ENCODE measurements at places on chromosomes 12 and 14. TPM values are rescaled to one million over a fixed set of nuclear protein-coding genes. Genes with fewer than 3 reads are reported as not detected.

The CELA1 gene
- not detected for polyA plus RNA-seq

GRCh38 chr12:90870971-90871725 lies 83.8 kb downstream of the CCER1 start:
- H3K36me3 ChIP-seq = no peaks in the 10 kb centered on the region
- H3K27me3 ChIP-seq = no peaks in the 10 kb centered on the region
- no peak overlapping the region for H3K27ac ChIP-seq
- no peaks in the 10 kb centered on the region for H3K4me1 ChIP-seq
- H3K4me3 ChIP-seq = no peak overlapping the region

GRCh38 chr14:62076825-62077605 lies 314.8 kb downstream of the SNAPC1 start:
- H3K36me3 ChIP-seq = no peaks in the 10 kb centered on the region
- no peak for DNase-seq
- no peak overlapping the region for H3K27ac ChIP-seq

DNA sequence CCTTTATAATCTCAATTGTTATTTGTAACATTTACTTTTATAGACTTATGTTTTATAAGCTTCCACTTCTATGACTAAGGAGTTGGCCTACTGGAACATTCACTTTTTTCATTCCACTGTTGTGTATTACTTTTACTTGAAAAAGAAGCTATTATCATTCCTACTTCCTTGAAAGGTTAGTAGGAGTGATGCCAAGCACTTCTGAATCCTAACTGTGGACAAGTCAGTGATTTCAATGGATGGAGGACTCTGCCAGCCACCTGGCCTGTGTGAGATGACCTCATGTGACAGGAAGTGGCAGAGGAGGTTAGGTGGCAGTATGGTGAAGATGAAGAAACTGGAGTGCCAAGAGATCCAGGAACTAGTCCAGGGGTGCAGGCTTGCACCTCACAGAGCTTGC lies 46.0 kb downstream of the TECPR2 start:
- H3K4me3 ChIP-seq = no peak overlapping the region
- H3K36me3 ChIP-seq = no peaks in the 10 kb centered on the region
- no peaks in the 10 kb centered on the region for H3K27me3 ChIP-seq

DNA sequence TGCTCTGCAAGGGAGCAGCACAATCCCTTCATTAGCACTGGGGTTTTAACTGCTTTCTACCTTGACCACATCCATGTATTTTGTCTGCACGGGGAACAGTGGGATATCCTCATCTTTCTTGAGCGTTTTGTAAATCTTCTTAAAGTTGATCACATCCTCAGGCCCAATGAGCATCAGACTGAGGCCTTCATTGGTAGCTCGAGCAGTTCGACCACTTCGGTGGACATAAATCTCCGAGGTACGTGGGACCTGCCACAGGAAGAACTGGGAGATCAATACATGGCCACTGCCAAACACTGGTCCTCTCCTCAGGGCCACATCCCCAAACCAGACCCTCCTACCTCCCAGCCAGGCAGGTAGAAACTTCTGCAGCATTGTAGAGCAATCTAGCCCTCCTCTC lies 26.1 kb downstream of the DDX24 start:
- no peaks in the 10 kb centered on the region for H3K4me1 ChIP-seq
- H3K27me3 ChIP-seq = no peaks in the 10 kb centered on the region
- DNase-seq = no peak
- H3K36me3 ChIP-seq = peaks cover 29% of the 10 kb centered on the region
- no peak overlapping the region for H3K4me3 ChIP-seq
- H3K27ac ChIP-seq = no peak overlapping the region

The ESRRB gene
- not detected for polyA plus RNA-seq

The A2ML1 gene
- polyA plus RNA-seq = 0.63 TPM

DNA sequence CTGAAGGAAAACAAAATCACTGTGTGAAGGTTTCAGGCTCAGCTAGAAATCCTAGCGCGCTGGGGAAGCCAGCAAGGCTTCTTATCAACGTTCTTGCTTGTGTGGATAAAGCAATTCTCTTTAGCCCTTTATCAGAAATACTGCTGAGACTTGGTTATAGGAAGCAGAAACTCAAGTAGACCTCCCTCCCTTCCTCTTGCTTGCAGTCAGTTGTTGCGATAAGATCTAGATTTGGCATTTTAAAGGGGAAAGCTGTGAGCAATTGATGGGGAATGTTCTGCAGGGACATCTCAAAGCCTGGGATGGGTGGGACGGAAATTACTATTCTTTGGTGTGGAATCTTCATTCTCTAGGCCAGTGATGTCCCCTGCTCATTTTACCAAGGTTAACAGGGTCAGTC lies 76.4 kb upstream of the ANO4 start:
- DNase-seq = no peak
- no peak overlapping the region for H3K4me3 ChIP-seq
- no peaks in the 10 kb centered on the region for H3K4me1 ChIP-seq
- H3K27ac ChIP-seq = no peak overlapping the region
- H3K36me3 ChIP-seq = no peaks in the 10 kb centered on the region

DNA sequence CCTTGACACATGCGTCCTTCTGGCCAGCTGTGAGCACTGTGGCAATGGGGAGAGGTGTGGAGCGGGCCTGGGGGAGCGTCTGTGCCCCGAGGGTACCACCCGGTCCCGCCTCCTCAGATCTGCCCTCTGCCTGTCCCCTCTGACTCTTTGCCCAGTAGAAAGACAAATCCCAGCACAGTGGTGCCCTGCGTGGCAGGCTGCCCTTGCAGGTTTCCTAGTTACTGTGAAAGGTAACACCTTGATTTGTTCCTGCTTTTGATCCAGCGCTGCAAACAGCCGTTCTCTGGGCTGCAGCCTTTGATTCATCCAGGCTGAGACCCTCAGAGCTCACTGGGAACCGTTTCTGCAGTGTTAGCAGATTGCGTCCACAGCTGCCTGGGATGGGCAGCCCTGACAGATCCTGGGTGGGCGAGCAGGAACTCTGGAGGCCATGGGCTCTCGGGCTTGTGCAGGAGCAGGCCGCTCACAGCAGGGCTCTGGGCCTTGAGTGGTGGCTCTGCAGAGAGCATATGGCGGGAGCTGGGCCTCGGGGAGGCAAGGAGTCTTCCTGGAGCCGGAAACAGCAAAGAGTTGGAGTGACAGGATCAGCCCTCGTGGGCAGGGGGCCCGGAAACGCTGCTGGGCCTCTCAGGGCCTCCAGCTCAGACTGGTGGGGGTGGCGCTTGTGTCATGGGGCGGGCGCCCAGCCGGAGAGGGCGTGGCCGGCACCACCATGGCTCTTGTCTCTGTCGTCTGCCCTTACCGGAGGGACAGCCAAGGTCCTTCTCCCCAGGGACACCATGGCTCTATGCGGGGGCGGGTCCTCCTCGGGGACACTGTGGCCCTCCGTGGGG lies 16.6 kb downstream of the FBRSL1 start:
- no peak overlapping the region for H3K27ac ChIP-seq
- H3K4me3 ChIP-seq = no peak overlapping the region
- peak; percentile 91 for DNase-seq
- H3K27me3 ChIP-seq = no peaks in the 10 kb centered on the region

The MANSC4 gene
- polyA plus RNA-seq = not detected

DNA sequence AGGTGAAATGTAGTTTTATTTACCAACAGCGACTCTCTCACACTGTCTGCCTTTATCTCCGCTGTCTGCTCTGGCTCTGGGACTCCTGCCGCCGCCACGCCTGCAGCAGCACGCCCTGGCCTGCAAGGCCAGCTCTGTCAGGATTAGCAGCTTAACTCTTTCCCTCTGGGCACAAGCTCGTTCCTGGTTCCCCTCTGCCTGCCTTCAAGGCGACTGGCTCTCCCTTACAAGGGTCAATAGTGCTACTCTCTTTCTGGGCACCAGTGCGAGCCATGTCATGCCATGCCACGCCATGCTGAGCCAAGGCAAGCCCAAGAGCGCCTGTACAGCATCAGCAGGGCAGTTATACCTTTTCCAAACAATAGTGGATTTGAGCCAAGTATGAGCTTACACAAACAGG lies 3.6 kb upstream of the CLEC2B start:
- no peak overlapping the region for H3K4me3 ChIP-seq
- no peaks in the 10 kb centered on the region for H3K4me1 ChIP-seq
- no peaks in the 10 kb centered on the region for H3K27me3 ChIP-seq
- DNase-seq = no peak
- no peaks in the 10 kb centered on the region for H3K36me3 ChIP-seq

DNA sequence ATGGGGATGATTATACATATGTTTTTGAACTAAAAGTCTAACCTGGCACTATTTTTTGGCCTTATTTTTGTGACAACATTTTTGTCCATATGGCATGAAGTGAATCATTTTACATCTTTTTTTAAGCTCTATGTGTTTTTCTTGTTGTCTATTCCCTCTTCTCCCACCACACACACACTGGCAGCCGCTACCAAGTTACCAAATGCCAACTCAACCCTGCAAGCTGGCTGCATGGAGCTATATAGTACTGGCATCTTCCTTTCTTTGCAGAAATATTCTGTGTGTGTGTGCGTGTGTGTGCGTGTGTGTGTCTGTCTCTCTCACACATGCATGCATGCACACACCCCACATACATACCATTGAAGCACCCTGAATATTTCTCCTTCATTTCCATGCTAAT lies 278.9 kb upstream of the SOX5 start:
- DNase-seq = no peak
- H3K27me3 ChIP-seq = no peaks in the 10 kb centered on the region
- H3K36me3 ChIP-seq = no peaks in the 10 kb centered on the region
- H3K27ac ChIP-seq = no peak overlapping the region
- H3K4me1 ChIP-seq = no peaks in the 10 kb centered on the region

DNA sequence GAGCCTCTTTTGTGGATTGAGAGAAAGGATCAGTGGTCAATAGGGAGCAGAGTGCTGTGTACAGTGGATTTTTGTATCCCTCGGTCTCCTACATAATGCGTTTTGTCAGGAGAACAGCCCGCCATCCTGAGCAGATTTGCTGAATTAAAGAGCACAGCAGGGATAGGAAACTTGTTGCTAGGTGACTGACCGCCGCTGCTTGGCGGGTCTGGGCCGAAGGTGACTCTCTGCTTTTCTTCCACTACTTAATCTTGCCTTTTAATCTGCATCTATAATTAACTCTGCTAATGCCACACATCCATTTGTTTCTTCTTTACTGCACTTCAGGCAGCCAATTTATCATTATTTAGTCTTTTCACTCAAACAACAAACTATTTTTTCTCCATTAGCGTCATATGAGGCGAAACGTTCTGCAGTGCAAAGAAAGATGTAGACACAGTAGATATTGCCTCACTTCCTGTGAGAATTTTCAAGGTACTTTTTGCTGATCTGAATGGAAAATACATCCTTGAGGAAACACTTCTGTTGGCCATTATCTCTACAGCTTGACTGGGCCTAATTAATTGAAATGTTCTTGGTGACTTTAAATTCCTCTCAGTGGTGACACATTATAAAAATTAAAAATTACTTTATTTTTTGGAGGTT lies 108.0 kb downstream of the PPM1A start:
- no peak for DNase-seq
- no peaks in the 10 kb centered on the region for H3K36me3 ChIP-seq
- no peaks in the 10 kb centered on the region for H3K27me3 ChIP-seq
- H3K4me1 ChIP-seq = no peaks in the 10 kb centered on the region
- H3K27ac ChIP-seq = no peak overlapping the region

GRCh38 chr14:68076451-68076850 lies 256.9 kb downstream of the RAD51B start:
- DNase-seq = no peak
- no peak overlapping the region for H3K27ac ChIP-seq
- no peaks in the 10 kb centered on the region for H3K4me1 ChIP-seq
- H3K27me3 ChIP-seq = no peaks in the 10 kb centered on the region

DNA sequence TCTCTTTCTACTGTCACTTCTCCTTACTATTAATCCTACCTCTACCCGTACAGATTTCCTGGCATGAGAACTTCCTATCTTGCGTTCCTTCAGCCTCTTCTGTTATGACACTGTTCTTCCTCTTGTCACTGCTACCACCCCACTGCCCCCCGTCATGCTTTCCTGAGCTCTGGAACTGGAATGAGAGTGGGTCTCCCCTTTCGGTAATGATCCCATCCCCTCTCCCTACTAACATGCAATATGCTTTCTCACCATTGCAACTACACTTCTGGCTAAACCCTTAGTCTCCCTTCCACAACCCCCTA lies 4.9 kb upstream of the AP1G2 start:
- DNase-seq = no peak
- no peaks in the 10 kb centered on the region for H3K36me3 ChIP-seq
- H3K4me1 ChIP-seq = no peaks in the 10 kb centered on the region
- H3K27me3 ChIP-seq = no peaks in the 10 kb centered on the region

DNA sequence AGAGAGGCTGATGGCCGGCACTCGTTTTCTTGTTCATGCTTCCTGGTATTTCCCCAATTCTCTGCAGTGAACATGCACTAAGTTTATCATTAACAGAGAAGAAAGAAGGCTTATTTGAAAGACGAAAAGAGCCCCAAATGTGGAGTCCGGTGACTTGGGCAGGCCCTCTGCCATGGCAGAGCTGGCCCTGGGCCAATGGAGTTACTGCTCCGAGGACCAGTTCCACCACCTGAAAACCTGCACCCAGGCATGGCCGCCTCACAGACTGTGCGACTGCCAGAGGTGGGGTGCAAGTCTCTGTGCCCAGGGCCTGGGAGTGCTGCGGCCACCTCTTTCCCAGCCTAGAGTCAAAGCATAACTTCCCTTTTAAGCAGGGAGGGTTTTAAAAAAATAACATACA lies 24.9 kb downstream of the DEGS2 start:
- DNase-seq = no peak
- H3K4me3 ChIP-seq = no peak overlapping the region
- H3K27ac ChIP-seq = no peak overlapping the region
- H3K4me1 ChIP-seq = no peaks in the 10 kb centered on the region
- no peaks in the 10 kb centered on the region for H3K27me3 ChIP-seq
- no peaks in the 10 kb centered on the region for H3K36me3 ChIP-seq

DNA sequence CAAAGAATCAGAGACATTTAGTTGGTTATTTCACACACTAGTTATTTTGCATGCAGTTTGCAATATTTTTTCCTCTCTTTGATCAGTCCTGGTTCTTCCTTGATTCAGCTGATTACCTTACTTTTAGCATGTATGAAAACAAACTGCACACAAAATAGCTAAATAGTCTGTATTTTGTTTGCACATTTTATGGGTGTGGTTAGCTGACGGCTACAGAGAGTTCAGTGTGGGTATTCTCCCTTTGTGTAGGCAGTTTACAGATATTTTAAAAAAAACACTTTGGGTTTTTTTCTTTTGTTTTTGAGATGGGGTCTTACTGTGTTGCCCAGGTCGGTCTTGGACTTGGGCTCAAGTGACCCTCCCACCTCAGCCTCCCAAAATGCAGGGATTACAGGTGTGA lies 28.5 kb downstream of the TOGARAM1 start:
- H3K36me3 ChIP-seq = no peaks in the 10 kb centered on the region
- H3K27ac ChIP-seq = no peak overlapping the region
- H3K4me3 ChIP-seq = no peak overlapping the region
- no peak for DNase-seq
- no peaks in the 10 kb centered on the region for H3K27me3 ChIP-seq
- H3K4me1 ChIP-seq = peaks cover 2% of the 10 kb centered on the region

Measured in aorta (tissue), 5 donors.